ENCODE measurements at places on chromosomes 13 and 19.

GRCh38 chr13:110213461-110214074 is 93.4 kb downstream of the COL4A1 start:
- DNase-seq: no peak

DNA sequence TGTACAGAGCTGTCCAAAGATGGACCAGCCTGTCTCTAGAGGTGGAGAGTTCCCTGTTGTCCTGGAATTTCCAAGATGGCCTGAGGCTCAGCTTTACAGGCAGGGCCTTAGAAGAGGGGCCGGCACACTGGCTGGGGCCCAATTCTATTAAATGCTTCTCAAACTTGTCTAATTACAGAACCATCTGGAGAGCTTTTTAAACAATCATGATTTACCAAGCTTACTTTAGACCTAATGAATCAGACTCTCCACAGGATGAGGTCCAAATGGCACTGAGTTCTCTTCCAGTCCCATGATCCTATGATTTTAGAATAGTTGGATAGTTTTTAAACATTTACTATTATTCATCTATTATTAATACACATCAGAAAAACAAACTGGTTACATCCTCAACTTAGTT is 123.5 kb downstream of the DNAJC3 start:
- DNase-seq: no peak

DNA sequence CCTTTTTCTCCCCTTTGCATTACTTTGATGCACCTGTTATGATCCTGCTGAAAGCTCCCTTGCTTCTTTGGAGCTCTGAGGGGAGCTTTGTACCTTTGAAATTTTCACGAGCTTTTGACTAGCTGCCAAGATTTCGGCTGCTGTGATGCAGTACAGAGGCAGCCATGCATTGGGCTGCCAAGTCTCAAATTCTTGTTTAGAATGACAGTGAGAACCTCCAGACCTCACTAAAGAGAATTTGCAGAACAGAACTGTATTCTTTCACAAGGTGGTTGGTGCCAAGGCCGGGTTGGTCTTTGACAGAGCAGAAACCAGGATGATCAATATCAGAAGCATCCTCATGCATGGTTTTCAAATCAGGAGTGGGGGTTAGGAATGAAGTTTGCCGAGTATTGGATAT is 414.8 kb downstream of the GPC5 start:
- no peak for DNase-seq

GRCh38 chr13:28432816-28433560 is 61.9 kb downstream of the FLT1 start:
- DNase-seq: no peak

Measured in neural progenitor cell (in vitro differentiated cells).